ENCODE measurements at places on chromosomes 16 and 17.
A peak's percentile ranks its signal among the peaks of the same experiment; 100 is the strongest.

- no peak for DNase-seq
Observed at GRCh38 chr17:51279183-51279582, 18.8 kb downstream of the UTP18 start.

- no peak for DNase-seq
Observed at GRCh38 chr16:21727344-21727743, 63.6 kb downstream of the OTOA start.

DNA sequence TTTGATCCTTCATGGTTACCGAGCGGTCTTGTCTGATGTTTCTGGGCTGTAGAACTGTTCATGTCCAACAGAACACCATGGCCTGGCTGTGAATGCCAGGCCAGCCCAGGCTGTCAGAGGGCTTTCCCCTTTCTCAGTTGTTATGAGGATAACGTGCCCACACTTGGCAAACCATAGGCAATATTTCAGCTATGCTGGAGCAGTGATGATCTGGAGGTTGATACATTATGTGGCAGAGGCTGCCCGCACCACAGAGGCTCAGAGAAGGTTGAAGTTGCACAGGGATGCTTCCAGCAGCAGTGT lies 92.9 kb downstream of the C16orf78 start:
- DNase-seq: no peak

- no peak for DNase-seq
Observed at GRCh38 chr17:83194186-83194561, 114.8 kb downstream of the METRNL start.

GRCh38 chr16:85856079-85856478 lies 42.9 kb upstream of the IRF8 start:
- no peak for DNase-seq

GRCh38 chr16:50842589-50842988 lies 100.7 kb downstream of the CYLD start:
- DNase-seq: no peak

DNA sequence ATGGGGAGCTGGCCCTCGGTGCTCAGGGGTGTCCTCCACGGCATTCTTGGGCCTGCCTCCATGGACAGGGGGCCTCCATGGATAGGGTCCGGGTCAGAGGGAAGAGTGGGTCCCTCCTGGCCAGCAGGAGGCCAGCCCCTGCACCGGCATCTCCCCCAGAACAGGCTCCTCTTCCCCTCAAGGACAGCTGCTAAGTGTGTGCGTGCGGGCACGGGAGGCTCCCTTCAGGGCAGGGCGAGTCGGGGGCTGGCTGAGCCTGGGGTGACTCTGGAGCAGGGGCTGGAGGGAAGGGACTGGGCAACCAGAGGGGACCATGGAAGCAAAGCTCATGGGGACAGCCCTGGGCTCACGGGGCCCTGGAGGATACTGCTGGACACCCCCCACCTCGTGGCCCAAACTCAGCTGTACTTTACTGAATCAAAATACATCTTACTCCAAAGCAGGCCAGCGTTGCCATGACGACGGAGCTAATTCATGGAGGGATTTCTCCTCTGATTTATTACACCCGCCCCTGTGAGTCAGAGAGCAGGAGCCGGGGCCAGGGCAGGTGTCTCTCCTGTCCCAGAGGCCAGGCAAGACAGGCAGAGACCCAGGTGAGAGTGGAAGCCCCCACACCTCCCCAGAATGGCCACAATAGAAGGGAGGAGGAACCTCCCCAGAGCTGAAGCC lies 2.1 kb downstream of the CASKIN1 start:
- DNase-seq: no peak

DNA sequence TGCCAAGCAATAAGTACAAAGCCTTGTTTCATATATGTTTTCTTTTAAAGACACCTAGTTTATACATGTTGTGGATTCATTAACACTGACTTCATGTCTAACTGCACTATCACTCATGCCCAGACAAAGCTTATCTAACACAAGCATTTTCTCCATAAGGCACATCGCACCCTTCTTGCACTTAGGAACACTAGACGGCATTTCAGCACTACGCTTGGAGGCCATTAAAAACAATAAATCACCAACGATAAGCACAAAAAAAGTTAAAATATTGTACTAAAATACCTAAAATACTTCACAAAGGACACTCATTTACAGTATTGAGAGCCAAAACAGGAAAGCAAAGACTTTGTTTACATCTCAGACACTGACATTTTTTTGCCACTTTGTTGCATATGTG lies 39.0 kb upstream of the TEKT3 start:
- no peak for DNase-seq

DNA sequence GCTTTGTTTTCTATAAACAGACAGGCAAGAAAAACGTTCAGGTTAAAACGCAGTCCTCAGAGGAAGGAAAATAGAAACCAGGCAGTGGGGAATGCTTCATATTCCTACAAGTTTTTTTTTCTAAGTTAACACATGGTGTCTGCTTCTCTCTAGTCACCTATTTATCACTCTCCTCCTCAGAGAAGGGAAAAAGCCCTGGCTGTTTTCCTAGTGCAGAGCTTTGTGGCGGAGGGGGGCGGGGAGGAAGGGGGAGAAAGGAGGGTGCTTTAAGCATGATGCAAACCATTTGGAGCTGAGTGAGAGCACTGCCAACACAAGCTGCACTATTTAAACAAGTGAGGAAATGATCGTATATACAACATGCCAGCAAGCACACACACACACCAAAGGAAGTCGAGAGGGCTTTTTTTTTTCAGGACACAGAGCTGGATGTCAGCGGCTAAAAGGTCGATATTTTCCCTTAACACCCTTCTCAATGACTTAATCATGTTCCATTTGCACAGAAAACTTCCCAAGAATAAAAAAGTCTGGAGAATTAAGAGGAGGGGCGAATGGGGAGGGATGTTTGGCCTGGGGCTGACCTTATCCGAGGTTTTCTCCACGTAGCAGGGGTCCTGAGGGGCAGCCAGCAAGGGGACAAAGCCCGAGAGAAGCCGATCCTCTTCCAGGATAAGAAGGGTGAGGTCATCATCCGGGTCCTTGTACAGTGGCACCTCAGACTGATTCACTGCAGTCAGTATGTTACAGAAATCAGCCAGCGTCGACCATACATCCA lies 117.4 kb downstream of the HIC1 start:
- DNase-seq: no peak

GRCh38 chr17:15422392-15422965 lies 44.9 kb downstream of the CDRT4 start:
- no peak for DNase-seq

DNA sequence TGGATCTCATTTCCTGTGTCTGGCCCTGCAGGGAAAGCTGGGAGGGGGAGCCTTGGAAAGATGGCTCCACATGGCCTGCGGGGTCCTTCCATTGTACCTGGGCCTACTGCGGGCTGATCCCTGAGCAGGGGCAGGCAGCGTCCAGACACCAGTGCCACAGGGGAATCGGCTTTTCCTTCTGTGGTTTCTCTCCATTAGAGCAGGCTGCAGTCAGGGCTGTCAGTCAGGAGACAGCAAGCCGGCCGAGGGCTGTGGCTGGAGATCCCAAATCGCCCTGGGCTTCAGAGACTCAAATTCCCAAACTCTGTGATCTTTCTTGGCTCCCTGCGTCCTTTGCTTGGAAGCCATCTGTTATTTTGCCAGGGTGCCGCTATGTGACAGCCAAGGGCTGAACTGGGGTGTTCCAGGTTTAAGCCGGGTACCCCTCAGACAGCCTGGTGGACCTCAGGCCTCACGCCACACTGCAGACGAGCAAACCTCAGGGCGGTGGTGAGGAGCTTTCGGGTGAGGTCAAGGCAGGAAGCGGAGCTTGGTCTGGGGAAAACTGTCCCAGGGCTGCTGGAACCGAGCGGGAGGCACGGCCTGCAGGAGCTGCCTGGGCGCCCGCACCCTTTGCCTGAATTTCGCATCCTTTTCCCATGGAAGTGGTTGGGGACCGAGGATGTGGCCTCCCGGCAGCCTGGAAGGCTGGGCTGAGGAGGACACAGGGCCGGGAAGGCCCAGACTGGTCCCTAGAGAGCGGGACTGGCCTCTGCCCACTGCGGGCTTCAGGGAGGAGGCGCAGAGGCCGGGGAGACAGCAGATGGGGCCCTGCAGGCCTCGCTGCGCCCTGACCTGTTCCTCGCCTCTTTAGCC lies 1.5 kb upstream of the CPNE7 start:
- DNase-seq: no peak

DNA sequence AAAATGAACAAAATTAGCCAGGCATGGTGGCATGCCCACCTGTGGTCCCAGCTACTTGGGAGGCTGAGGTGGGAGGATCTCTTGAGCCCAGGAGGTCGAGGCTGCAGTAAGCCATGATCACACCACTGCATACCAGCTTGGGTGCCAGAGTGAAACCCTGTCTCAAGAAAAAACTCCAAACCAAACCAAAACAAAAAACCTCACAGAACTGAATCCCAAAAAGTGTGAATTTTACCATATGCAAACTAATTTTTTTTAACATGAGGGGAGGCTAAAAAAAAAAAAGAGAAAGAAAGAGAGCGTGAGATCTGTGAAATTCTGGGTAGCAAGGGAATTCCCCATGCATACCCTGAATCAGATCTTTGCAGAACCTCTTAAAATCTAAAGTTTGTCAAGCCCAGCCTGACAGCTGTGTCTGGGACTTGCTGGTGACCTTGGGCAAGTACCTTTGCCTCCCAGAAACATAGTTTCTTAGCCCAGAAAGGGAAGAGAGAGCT lies 17.1 kb upstream of the CDH1 start:
- DNase-seq: no peak

DNA sequence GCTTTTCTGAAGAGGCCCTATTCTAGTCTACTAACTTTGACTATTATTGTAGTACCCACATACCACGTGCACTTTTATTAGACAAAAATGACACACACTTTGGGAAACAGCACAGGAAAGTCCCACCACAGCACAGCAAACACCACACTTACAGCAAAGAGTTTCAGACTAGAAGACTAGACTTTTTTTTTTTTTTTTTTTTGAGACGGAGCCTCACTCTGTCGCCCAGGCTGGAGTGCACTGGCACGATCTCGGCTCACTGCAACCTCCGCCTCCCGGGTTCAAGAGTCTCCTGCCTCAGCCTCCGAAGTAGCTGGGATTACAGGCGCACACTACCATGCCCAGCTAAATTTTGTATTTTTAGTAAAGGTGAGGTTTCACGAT lies 20.1 kb downstream of the YWHAE start:
- no peak for DNase-seq

DNA sequence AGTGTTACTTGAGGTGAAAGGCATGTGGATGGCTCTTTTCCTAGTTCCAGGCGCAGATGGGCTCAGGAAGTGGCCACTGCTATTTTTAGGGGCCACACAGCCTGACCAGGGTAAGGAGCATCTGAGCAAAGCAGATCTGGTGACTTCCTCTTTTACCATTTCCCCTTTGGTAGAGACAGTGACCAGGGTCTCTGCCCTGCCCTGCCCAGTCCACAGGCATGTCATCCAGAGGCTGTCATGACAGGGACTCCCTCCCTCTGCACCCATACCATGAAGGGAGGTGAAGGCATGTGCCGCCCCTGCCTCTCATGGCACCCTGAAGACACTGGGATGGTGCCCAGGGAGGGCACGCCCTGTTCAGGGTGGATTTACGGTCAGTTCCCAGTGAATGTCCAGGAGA lies 2.2 kb downstream of the PLA2G15 start:
- peak; percentile 90 for DNase-seq

- DNase-seq: peak; percentile 92
Observed at GRCh38 chr17:6443692-6444570, at the start of gene PIMREG. PIMREG (plus strand) TSS chr17:6444455; CDS start chr17:6445111, 656 bp downstream.

GRCh38 chr16:70679671-70680494 lies 6.0 kb downstream of the MTSS2 start:
- DNase-seq: no peak

GRCh38 chr17:1645207-1646171 lies at the start of gene SCARF1:
SCARF1 (minus strand) TSS chr17:1645732; CDS start chr17:1645697, 35 bp downstream.
- peak; percentile 87 for DNase-seq

DNA sequence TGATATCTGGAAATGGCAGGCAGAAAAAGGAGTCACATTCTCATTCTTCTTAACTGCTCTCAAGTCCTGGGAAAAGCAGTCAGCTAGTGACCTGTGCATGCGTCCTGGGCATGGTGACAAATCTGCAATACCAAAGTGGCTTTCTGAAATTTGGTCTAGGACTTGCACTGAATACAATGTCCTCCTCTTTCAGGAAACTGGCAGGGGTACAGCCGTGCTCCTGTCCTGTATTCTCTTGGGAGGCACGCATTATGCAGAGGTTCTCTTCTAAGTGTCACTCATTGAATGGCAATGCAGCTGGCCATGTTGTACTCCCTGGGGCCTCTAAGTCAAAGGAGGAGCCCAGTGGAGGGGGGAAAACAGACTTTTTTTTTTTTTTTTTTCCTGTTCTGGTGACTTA lies 10.6 kb downstream of the PHF12 start:
- no peak for DNase-seq

DNA sequence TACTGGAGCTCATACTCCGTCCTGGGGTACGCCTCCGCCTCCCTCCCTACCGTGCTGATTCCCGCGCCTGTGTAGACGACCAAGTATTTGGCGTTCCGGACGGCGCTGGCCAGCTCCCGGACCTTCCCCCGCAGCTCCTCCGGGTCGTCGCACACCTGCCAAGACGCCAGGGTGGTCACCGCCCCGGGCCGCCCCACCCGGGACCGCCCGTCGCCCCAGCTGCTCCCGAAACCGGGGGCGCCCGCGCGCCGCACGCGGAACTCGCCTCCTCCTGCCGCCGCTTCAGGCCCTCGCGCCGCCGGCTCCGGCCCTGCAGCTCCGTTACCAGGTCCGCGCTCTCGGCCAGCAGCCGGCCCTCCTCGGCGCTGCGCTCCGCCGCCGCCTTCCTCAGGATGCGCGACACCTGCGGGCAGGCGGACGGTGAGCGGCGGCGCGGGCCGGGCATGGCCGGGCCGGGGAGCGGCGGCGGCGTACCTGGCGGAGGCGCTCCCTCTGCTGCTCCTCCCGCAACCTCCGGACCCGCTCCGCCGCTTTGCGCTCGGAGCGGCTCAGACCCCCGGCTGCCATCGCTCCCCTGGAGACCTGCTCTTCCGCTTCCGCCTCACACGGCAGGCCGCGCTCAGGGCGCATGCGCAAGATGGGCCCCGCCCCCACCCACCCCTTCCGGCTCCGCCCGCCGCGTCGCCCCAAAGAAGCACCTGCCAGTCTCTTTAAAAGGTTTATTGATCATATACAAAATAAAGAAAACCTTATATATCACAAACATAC lies at the start of gene SIRT7:
TSS of gene SIRT7 (minus strand) at position 612 of the 768 bp plus-strand sequence. CDS start at position 567, 45 bp downstream.
- peak; percentile 92 for DNase-seq

- no peak for DNase-seq
Observed at GRCh38 chr17:34261568-34262337, 6.7 kb downstream of the CCL2 start.

- DNase-seq: no peak
Observed at GRCh38 chr17:75151930-75152329, 2.4 kb downstream of the JPT1 start.

- no peak for DNase-seq
Observed at GRCh38 chr17:35514564-35514963, 22.9 kb downstream of the SLFN12L start.
